ENCODE measurements at places on chromosomes 6 and 20. TPM values are rescaled to one million over a fixed set of nuclear protein-coding genes. Genes with fewer than 3 reads are reported as not detected.

- DNase-seq, result peak; percentile 35
These were observed 20.0 kb upstream of the TRIM27 start for GRCh38 chr6:28943557-28944411.

DNA sequence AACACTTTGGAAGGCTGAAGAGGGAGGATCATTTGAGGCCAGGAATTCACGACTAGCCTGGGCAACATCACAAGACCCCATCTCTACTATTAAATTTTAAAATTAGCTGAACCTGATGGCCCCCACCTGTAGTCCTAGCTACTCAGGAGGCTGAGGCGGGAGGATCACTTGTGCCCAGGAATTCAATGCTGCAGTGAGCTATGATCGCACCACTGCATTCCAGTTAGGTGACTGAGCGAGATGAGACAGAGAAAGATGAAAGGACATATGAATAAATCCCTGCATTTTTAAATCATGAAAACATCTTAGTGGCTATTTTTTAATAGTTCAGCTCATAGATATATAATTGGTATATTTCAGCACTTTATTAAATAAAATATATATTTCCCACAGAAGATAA, 93.8 kb downstream of the GPR63 start:
- no peak for DNase-seq

DNA sequence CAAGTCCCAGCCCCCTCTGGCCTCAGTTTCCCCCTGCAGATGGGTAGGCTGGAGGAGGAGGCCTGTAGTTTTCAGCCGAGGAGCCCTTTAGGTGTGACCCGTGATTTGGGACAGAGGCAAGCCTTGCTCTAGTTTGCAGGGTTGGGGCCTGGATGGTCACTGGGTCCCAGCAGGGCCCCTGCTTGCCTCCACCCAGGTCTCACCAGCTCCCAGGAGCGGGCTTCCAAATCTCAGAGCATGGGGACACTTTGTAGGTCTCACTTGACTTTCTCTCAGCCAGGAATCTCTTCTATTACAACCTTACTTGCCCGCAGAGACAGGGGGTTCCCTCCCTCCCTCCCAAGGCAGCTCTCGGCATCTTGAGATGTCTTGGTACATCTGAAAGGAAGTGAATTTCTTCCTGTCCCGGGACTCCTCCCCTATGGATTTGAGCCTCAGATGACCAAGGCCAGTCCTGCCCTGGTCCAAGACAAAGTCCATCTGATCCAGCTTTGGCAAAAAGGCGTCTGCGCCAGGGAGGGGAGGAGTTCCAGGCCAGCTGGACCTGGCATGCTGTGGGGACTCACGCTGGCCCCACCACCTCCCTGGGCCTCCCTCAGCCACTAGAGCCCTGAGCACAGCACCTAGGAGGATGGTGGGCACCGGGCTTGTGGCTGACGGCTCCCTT, 47.4 kb downstream of the SRC start:
- no peak for DNase-seq

- DNase-seq, result no peak
These were observed 71.3 kb downstream of the CDKAL1 start for GRCh38 chr6:20605581-20605980.

DNA sequence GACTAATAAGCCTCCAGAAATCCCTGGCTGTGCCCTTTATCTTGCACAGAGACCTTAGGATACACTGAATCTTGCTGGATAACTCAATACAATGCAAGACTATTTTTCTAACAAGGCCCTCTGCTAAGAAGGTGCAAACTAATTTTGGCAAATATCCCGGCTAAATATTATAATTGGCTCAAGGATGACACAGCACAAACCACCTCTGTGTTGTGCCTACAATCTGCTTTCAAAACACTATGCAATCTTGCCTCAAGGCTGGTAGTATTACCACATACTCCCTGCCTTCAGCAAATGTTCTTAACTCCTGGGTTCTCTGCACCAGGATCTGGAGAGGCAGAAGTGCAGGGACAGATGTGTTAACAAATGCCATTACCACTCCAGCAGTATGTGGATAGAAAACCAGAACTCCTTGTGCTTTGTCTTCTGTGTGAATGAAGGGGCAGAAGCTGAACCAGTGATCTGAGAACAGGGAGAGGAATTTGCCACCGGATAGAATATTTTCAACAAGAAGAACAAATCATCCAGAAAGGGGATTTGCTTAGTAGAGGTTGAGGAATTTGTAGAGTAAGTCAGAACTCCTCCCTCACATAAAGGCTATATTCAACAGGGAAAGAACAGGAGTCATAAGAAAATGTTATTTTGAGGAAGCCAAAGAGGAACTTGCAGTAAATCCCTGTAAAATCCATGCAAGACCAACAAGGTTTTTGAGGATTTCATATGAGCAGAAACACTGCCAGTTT, 74.1 kb upstream of the SLC4A11 start:
- no peak for DNase-seq

DNA sequence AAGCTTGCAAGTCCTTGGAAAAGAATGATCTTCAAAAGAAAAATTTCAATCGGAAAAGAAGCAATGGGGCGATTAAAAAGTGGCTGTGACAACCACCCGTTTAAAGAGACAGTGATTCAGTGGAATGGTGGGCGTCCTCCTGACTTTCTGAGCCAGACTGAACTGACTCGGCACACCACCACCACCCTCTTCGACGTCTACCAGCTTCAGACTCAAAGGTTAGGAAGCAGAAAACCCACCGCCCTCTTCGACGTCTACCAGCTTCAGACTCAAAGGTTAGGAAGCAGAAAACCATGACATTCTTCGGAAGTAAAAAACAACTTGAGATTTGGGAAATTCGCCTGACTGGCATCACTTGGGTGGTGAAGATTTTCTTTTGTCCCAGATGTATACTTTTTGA, 28.3 kb upstream of the IRF4 start:
- DNase-seq, result no peak

- no peak for DNase-seq
These were observed 3.9 kb downstream of the PRDM1 start for GRCh38 chr6:106090001-106090400.

GRCh38 chr20:58228484-58229197, at the start of gene ANKRD60:
TSS of gene ANKRD60 (minus strand) at chr20:58228653. CDS start at chr20:58228653, 0 bp downstream.
- peak; percentile 40 for DNase-seq

- no peak for DNase-seq
These were observed 91.3 kb downstream of the FRK start for GRCh38 chr6:115969207-115969929.

DNA sequence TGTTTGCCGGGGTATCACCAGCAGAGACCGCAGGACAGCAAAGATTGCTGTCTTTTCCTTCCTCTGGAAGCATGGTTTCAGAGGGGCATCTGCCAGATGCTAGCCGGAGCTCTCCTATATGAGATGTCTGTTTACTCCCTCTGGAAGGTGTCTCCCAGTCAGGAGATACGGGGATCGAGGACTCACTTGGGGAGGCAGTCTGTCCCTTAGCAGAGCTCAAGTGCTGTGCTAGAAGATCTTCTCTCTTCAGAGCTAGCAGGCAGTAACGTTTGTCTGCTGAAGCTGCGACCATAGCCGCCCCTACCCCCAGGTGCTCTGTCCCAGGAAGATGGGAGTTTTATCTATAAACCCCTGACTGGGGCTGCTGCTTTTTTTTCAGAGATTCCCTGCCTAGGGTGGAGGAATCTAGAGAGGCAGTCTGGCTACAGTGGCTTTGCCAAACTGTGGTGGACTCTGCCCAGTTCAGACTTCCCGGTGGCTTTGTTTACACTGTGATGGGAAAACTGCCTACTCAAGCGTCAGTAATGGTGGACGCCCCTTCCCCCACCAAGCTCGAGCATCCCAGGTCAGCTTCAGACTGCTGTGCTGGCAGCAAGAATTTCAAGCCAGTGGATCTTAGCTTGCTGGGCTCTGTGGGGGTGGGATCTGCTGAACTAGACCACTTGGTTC, 133.0 kb upstream of the FLRT3 start:
- DNase-seq, result no peak

- DNase-seq, result no peak
These were observed 102.7 kb downstream of the SYNDIG1 start for GRCh38 chr20:24572140-24572539.

GRCh38 chr6:36463676-36464075, 20.9 kb downstream of the KCTD20 start:
- DNase-seq, result no peak

DNA sequence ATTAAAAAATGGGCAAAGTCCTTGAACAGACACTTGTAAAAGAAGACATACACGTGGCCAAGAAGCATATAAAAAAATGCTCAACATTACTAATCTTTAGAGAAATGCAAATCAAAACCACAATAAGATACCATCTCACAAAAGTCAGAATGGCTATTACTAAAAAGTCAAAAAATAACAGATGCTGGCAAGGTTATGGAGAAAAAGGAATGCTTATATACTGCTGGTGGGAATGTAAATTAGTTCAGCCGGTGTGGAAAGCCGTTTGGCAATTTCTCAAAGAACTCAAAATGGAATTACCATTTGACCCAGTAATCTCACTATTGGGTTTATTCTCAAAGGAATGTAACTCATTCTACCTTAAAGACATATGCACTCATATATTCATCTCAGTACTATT, 166.6 kb downstream of the KHDC1L start:
- DNase-seq, result no peak

- DNase-seq, result no peak
These were observed 34.3 kb downstream of the FNDC1 start for GRCh38 chr6:159203304-159204005.

- no peak for DNase-seq
These were observed 140.8 kb downstream of the FARS2 start for GRCh38 chr6:5401845-5402738.

GRCh38 chr20:38303908-38304379, at the start of gene BPI:
TSS of gene BPI (plus strand) at chr20:38304156. CDS start at chr20:38304224, 68 bp downstream.
- no peak for DNase-seq

GRCh38 chr6:24910961-24911725, 24.6 kb downstream of the RIPOR2 start:
- no peak for DNase-seq

- no peak for DNase-seq
These were observed 1.1 kb downstream of the PPIL4 start for GRCh38 chr6:149544646-149545257.

- no peak for DNase-seq
These were observed 968.5 kb upstream of the GJE1 start for GRCh38 chr6:141164042-141164743.

DNA sequence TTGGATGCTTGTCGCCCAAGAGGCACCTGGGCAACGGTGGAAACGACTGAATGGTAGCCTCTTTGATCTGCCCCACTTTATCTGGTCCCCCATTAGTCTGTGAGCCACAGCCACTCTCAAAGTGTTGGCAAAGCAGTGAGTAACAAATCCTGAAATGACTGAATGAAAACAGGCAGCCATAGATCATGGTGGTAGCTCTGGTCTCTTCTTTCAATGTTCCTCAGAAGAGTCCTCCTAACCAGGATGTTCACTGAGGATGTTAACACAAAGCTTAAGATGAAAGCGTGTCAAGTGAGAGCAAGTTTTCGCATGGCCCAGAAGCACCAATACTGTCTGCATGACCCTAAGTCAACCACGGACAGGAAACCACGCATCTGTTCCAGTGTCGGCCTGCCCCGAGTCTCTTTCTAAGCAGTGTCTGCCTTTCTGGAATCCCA, 107.3 kb downstream of the IRF4 start:
- DNase-seq, result no peak

DNA sequence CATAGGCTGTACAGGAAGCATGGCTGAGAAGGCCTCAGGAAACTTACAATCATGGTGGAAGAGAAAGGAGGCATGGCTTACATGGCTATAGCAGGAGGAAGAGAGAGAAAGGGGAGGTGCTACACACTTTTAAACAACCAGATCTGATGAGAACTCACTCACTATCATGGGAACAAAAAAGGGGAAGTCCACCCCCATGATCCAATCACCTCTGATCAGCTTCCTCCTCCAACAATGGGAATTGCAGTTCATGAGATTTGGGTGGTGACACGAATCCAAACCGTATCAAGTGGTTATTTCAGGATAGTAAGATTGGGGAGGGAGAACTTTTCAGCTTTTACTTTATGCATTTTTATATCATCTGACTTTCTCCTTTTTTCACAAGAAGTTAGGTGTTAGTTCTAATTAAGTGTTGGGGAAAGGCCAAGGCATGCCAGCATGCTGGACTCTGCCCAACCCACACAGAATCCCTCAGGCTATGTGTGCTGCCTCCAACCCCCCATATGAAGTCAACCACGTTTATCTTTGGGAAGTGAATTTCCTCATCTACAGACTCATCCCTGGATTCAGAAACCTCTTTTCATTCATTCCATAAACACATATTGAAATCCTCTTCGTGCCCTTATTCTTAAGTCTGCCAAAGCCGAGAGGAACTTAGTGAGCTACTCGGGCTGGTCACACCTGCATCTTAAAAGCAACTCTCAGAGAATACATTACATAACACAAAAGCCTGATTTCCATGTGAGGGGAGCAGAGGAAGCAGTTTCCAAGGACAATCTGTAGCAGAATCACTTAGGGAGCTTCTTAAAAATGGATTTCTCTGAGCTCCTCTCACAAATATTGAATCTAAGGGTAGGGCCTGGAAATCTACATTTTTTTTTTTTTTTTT, 16.7 kb upstream of the CLIC5 start:
- no peak for DNase-seq

DNA sequence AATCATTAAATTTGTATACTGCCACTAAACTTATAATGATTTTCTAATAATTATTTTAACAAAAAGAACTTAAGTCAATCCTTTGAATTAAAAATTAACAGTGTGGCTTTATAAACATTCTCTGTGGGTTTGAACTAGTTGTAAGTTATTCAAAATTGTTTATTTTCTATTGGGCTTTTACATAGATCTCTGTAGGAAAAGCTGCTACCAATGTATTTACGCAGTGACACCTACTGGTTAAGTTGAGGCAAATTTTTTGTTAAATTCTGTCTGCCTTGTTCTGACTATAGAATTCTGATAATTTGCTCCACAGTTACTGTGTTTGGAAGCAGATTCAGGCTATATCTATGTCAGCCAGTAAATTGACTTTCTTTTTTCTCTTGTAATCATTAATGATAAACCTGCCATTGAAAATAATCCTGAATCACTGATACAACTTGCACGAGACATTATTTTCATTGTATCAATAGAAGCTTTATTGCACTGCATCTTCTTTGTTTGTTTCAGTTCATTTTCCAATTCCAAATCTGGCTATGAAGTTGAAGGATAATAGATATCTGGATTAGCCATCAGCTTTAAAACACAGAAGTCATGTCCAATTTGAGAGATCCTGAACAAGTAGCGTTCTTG, 66.0 kb upstream of the UTRN start:
- no peak for DNase-seq

PPIL6 gene
- 0.73 TPM for total RNA-seq

FNDC11 gene
- total RNA-seq, result 1.3 TPM

EGFL8 gene
- total RNA-seq, result 3.4 TPM

GSTA3 gene
- total RNA-seq, result not detected

SLC12A5 gene
- not detected for total RNA-seq

FUT9 gene
- not detected for total RNA-seq

RUNX2 gene
- 1.8 TPM for total RNA-seq

DAAM2 gene
- total RNA-seq, result not detected

WFDC12 gene
- not detected for total RNA-seq

TAGAP gene
- 129 TPM for total RNA-seq

GHRH gene
- not detected for total RNA-seq

SLC26A8 gene
- not detected for total RNA-seq

EFCAB8 gene
- total RNA-seq, result 0.71 TPM

MYBL2 gene
- 99.5 TPM for total RNA-seq

ENPP5 gene
- total RNA-seq, result 0.44 TPM
